ENCODE measurements at places on chromosomes 13 and 19.
A peak's percentile ranks its signal among the peaks of the same experiment; 100 is the strongest.

DNA sequence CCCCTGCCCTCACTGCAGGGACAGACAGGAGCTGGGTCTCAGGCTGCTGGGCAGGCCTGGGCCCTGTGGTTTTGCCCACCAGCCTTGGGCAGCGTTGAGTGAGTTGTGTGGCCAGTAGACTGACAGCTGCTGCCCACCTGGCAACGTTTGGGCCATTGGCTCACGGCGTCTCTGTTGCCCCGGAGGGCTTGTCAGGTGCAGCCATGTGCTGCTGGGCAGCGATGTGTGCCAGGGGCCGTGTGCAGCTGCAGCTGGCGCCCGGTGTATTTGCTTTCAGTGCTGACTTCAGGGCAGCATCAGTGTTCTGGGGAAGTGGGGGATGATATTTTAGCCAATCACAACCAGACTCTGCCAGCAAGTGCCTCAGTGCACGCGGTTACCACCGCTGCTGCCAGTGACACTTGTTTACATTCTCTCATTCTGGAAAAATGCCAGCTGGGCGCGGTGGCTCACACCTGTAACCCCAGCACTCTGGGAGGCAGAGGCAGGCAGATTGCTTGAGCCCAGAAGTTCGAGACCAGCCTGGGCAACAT is 10.6 kb downstream of the FZR1 start:
- H3K4me1 ChIP-seq = peaks cover 5% of the 10 kb centered on the region
- peaks cover 2% of the 10 kb centered on the region for H3K36me3 ChIP-seq
- H3K27ac ChIP-seq = no peak overlapping the region
- H3K4me3 ChIP-seq = no peak overlapping the region
- no peaks in the 10 kb centered on the region for H3K27me3 ChIP-seq
- DNase-seq = no peak

GRCh38 chr19:10615429-10616023 is 9.8 kb upstream of the SLC44A2 start:
- no peak overlapping the region for H3K27ac ChIP-seq
- H3K4me1 ChIP-seq = no peaks in the 10 kb centered on the region
- DNase-seq = no peak
- H3K27me3 ChIP-seq = no peaks in the 10 kb centered on the region
- H3K4me3 ChIP-seq = no peak overlapping the region
- H3K36me3 ChIP-seq = no peaks in the 10 kb centered on the region

DNA sequence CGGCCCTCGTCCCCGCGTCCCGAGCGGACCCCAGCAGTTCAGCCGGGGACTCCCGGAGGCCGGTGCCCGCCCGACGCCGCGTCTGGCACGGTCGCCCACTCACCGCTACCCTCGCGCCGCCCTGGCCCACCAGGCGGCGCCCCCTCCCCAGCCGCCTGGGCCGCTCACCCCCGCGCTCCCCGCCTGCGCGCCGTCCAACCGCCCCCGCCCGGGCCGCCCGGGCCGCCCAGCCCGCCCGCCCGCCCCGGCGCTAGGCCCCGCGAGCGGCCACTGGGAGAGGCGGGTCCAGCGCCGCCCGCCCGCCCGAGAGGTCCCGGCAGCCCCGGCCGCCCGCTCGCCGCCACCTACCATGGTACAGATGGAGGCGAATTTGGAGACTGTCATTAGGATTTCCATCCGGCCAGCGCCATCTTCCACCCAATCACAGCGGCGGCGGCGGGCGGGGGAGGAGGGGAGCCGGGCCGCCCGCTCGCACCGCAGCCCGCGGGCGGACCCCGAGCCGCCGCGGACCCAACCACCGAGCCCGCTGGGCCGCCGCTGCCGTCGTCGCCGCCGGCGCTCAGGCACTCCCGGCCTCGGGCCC is at the start of gene USP12:
TSS of gene USP12 (minus strand) at position 568 of the 583 bp plus-strand sequence. CDS start at position 396, 172 bp downstream.
- H3K27ac ChIP-seq = no peak within 1 kb of the TSS
- H3K36me3 ChIP-seq = 0 out of 2 replicates have a peak, but pooled peaks cover 2% of the 10 kb centered on the region
- peaks cover 4% of the 10 kb centered on the region for H3K4me1 ChIP-seq
- H3K4me3 ChIP-seq = peak within 1 kb of the TSS; percentile 49
- DNase-seq = no peak

GRCh38 chr19:52336117-52336790 is at the start of gene ZNF610:
ZNF610 (plus strand) TSS chr19:52336243; CDS start chr19:52349173, 12,930 bp downstream.
- H3K27me3 ChIP-seq = no peaks in the 10 kb centered on the region
- no peaks in the 10 kb centered on the region for H3K4me1 ChIP-seq
- peak; percentile 75 for DNase-seq
- H3K4me3 ChIP-seq = peak within 1 kb of the TSS; percentile 82

- DNase-seq = no peak
- H3K4me3 ChIP-seq = no peak overlapping the region
- no peak overlapping the region for H3K27ac ChIP-seq
- no peaks in the 10 kb centered on the region for H3K36me3 ChIP-seq
Observed at GRCh38 chr13:24675806-24676570, 4.2 kb upstream of the ATP12A start.

DNA sequence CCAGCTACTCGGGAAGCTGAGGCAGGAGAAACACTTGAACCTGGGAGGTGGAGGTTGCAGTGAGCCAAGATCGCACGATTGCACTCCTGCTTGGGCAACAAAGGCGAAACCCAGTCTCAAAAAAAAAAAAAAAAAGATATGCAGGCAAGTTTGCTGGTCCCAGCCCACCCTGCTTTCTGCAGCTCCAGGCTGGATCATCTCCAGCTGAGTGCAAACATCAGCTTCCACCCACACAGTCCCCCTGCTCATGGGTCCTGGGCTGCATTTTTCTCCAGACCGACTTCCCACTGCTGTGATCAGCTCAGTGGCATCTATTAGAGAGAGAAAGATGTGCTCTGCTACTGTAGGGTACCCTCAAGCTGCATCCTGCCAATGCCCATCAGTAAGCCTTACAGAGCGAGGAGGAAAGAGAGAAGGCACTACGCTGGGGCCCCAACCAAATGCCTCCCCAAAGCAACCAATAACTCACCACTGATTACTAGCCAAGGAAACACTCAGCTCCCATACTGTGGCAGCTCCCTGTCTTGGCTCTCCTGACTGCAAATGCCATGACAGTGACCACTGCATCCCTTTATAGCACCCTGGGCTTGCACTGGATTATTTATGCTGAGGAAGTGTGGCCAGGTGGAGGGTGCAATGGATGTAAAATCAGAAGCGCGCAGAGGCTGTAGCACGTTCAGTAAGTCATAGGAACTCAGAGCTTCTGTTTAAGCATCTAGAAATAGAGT is 170.9 kb upstream of the ZNF507 start:
- no peak overlapping the region for H3K4me3 ChIP-seq
- H3K36me3 ChIP-seq = no peaks in the 10 kb centered on the region
- no peak for DNase-seq
- no peaks in the 10 kb centered on the region for H3K27me3 ChIP-seq

DNA sequence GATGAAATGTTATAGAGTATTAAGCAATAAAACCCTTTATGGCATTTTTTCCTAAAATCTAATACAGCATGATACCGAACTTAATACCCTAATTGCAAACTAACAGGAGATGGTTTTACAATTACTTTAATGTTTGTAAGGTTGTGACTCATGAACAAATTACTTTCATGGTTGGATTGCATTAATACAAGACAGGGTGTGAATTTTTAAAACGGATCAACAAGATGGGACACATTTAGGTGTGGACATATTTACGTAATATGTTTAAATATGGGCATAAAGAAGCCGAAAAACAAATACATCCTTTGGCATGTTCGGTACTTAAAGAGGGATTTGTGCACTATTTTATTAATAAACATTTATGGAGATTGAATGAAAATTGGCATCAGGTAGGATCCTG is 168.3 kb upstream of the SPRY2 start:
- no peak overlapping the region for H3K27ac ChIP-seq
- no peaks in the 10 kb centered on the region for H3K27me3 ChIP-seq
- no peak overlapping the region for H3K4me3 ChIP-seq
- DNase-seq = no peak
- no peaks in the 10 kb centered on the region for H3K36me3 ChIP-seq

GRCh38 chr13:50422181-50423148 is 407.2 kb downstream of the KCNRG start:
- no peak overlapping the region for H3K27ac ChIP-seq
- H3K4me3 ChIP-seq = no peak overlapping the region
- no peaks in the 10 kb centered on the region for H3K36me3 ChIP-seq
- DNase-seq = no peak
- H3K27me3 ChIP-seq = no peaks in the 10 kb centered on the region
- H3K4me1 ChIP-seq = no peaks in the 10 kb centered on the region

GRCh38 chr13:49694446-49694845 is 3.2 kb upstream of the EBPL start:
- no peak overlapping the region for H3K27ac ChIP-seq
- no peak for DNase-seq
- H3K27me3 ChIP-seq = no peaks in the 10 kb centered on the region
- H3K36me3 ChIP-seq = no peaks in the 10 kb centered on the region
- no peaks in the 10 kb centered on the region for H3K4me1 ChIP-seq
- no peak overlapping the region for H3K4me3 ChIP-seq

DNA sequence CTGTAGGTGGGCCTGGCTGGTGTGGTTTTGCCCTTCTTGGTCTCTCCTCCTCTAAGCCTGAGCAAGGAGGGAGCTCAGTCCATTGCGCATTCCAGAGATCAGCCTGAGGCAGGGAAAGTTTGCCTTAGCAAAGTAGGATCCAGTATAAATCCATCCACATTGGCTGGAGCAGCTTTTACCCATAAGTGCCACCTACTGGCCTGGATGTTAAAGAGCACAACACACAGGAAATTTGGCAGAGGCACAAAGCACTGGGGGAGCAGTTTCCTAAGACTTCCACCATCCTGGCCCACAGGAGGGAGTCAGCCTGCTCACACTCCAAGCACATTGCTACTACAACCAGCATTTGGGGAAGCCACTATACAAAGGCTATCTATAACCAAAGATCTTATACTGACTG is 1124.2 kb downstream of the SLITRK1 start:
- H3K36me3 ChIP-seq = no peaks in the 10 kb centered on the region
- DNase-seq = peak; percentile 75
- no peaks in the 10 kb centered on the region for H3K4me1 ChIP-seq
- H3K4me3 ChIP-seq = no peak overlapping the region
- H3K27ac ChIP-seq = no peak overlapping the region

DNA sequence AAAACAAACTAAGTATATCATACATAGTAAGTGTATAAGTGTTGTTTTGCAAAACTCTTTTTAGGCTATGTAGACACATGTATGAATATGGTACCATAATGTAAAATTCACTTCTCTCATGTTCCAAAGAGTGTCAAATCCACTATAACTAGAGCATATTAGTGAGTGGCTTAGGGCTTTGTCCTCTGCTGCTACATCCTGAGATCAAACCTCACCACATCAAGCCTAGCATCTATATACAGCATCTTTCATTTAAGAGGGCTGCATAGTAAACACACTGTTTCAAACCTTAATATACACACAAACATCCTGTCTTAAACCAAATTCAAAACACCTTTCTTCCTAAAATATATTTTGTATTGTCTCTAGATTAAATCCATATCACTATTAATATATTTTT is 38.7 kb downstream of the ELF1 start:
- H3K27me3 ChIP-seq = no peaks in the 10 kb centered on the region
- H3K4me3 ChIP-seq = no peak overlapping the region
- no peak overlapping the region for H3K27ac ChIP-seq
- DNase-seq = no peak
- H3K36me3 ChIP-seq = no peaks in the 10 kb centered on the region
- no peaks in the 10 kb centered on the region for H3K4me1 ChIP-seq

Measured in iPS DF 6.9 (cell line).